ENCODE measurements at places on chromosomes 6 and 20.

- DNase-seq = no peak
Measured at GRCh38 chr6:110491644-110492317, 15.4 kb upstream of the SLC22A16 start.

DNA sequence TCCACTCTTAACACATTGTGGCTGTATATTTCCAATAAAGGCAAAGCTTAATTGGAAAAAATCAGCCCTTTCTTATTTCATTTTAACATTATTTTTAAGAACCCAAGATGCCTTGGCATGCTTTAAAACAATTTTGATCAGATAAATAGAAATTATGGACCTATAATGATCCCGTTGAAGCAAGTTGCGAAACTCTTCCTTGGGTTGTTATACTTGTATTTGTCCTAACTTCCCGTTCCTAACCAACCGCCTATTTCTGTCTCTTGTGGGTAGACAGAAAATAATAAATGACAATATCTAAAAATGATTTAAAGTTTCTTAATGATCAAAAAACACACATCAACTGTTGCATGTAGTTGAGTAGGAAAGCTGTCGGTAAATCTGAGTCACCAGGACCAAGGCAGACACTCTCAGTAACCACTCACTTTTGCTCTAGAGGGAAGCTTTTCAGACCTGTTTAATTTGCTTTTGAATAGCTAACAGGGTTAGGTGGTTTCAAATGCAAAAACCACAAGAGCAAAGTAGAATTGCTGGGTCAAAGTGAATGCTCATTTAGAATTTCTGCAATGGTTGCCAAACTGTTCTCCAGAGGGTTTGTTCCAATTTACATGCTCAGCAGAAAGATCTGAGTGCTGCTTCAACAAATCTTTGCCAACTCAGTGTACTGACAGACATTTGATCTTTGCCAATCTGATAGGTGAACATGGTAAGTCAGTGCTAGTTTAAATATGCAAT is 34.2 kb upstream of the KCNK5 start:
- no peak for DNase-seq

GRCh38 chr6:147157930-147158329 is 46.3 kb upstream of the STXBP5 start:
- DNase-seq = no peak

GRCh38 chr20:20198011-20198410 is 145.7 kb downstream of the CFAP61 start:
- no peak for DNase-seq

GRCh38 chr6:68059899-68060298 is 575.2 kb upstream of the ADGRB3 start:
- no peak for DNase-seq

GRCh38 chr6:127533011-127533410 is 13.9 kb upstream of the MTCL3 start:
- DNase-seq = no peak

- DNase-seq = no peak
Measured at GRCh38 chr20:38373231-38373867, 27.1 kb downstream of the LBP start.

DNA sequence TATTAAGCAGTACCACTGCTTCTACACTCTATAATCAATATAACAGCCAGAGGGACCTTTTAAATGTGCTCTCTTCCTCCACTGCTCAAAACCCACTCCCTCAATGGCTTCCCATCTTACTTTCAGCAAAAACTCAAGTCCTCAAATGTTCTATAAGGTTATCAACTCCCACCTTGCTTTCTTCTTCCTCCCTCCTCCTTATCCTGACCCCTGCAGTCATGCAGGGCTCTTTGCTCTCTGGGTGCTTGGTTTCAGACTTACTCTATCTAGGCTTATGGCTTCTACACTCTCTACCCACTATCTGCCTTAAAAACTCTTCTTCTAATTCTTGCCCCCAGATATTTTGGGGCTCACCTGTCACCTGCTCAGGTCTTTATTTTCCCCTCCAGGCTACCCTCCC is 5.3 kb downstream of the ARHGAP18 start:
- no peak for DNase-seq

- no peak for DNase-seq
Measured at GRCh38 chr6:2767657-2768524, 2.7 kb downstream of the WRNIP1 start.

DNA sequence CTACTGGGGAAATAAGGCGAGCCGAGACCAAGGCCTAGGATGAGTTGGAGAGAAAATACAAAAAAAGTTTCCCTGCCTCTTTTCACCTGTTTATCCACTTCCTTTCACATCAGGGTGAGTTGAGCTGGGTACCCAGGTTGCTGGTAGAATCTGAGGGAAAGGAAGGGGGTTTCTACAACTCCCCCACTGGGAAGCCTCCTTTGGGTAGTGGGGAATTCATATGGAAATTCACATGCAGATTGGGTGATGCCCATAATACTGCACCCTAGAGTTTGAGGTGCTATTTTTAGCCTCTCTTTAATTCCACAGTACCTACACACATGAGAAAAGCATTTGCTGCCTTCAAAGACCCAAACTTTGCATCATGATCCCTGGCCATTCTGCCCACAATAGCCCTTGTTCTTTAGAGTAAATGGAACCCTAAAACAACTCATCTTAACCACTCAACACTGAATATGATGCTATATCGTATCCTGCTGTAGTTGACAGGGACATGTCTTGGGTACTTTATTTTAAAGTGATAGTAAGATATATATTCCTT is 2.7 kb downstream of the OSTM1 start:
- no peak for DNase-seq

DNA sequence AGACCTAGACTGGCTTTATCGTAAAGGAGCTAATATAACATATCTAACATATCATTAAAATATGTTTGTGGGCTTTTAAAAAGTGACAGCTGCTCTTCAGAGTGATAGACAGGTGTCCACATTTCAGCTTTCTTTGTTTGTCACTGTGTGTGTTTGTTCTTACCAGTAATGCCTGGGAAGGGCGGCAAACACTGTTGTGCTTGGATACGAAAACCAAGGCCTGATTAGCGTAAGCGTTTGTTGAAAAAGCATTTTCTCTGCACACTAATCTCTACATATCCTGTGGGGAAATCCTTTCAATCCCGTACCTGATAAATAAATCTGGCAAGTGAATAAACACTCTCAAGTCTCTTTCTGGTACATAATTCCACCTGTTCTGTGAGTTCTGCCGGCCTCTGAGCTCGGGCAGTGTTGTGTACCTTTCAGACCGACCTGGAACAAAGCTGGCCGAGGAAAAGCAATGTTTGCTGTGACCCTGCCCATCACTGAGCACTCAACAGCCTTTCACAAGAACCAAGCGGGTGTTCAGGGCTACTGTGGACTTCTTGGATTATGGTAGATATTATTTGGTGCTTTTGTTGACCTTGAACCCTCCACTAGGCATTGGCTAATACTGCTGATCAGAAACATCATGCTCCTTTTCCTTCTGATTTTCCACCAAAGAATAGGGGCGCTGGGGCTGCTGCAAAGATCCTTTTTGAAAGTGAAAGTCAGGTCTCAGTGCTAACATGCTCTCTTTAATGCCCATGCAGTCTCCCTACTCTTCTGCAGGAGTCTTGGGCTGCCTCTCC is 100.4 kb downstream of the CD83 start:
- no peak for DNase-seq

DNA sequence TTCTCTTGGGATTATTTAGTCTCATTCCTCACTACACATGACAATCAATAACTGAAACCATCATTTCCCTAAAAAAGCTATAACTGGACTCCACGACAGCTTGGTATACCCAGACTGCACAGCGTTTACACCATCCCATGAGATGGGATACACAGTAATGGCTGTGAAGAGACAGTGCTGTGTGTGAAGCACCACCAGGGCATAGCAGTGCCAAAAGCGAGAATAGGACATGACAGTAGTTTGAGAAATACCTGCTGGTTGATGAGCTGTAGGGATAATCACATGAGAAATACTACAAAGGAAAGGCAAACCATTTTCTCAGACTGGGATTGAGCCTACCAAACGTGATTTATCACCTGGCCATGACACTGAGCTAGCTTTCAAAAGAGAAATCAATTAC is 22.4 kb upstream of the LYRM2 start:
- no peak for DNase-seq

DNA sequence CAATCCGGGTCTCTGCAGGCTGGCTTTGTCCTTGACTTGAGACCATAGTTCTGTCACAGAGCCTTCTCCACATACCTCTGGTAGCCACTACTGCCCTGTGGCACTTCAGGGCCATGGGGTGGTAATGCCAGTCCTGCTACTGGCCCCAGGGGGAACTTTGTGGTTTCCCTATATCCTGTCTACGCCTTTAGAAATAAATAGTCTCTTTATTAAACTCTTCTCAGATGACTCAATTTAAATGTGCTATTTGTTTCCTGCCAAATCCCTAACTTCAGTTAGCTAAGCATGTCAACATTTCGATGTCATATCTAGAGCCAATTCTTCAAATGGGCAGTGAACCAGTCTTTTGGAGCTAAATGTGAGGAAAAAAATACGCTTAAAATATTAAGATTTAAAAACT is 60.1 kb downstream of the SEL1L2 start:
- DNase-seq = no peak

DNA sequence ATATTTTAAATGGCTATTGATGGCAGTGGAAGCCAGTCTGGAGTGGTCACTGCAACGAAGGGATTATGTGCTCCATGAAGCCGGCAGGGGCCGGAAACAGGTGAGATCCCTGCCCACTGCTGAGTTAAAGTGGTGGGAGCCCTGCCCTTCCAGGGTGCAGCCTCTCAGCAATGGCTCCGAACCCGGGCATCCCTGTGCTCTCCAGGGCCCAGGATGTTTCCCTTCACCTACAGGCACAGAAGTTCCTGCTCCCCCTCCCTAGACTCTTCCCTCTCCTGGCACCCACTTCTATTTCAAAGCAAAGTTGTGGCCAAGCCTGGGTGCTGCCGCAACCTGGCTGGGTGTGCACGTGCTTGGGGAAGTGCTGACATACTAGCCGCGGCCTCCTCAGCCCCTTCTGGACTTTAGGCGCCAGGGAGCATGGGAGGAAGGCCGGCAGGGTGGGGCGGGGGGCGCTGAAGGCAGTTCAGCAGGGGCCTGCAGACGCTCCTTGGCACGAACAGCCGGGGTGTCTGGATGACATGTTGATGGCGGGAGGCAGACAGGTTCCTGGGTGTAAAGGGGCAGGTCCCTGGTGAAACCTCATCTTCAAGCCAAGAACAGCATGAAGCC is 452.3 kb downstream of the HTR1B start:
- DNase-seq = no peak

DNA sequence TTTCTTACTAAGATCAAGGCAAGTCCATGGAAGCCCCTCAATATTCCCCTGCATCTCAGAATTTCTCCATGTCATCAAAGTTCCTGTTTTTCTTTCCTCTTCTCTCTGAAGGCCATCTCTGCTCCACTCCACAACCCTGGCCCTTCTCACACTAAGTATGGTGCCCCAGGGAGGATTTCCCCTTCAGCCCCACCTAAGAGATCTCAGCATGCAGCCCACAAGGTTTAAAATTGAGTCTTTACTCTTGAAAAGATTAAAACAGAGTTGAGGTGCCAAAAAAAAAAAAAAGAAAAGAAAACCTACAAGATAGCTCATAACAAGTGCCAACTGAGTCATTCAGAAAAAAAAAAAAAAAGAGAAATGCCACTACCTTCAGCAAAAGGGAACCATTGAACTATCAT is 36.5 kb upstream of the TNFAIP3 start:
- no peak for DNase-seq

All from activated T-cell treated with anti-CD3 and anti-CD28 coated beads for 1 hour (primary cell).